ENCODE measurements at places on chromosomes 1 and 21. TPM values are rescaled to one million over a fixed set of nuclear protein-coding genes. Genes with fewer than 3 reads are reported as not detected.
A peak's percentile ranks its signal among the peaks of the same experiment; 100 is the strongest.

The ANKRD34A gene
- 3.1 TPM for total RNA-seq

The RPS6KA1 gene
- 50.9 TPM for total RNA-seq

The LEFTY2 gene
- not detected for total RNA-seq

The IL10RB gene
- 23.2 TPM for total RNA-seq

The SAMD11 gene
- total RNA-seq, result not detected

The KANK4 gene
- 0.20 TPM for total RNA-seq

The CD2 gene
- not detected for total RNA-seq

GRCh38 chr1:178509414-178510007 lies 3.4 kb upstream of the TEX35 start:
- H3K4me1 ChIP-seq, result no peaks in the 10 kb centered on the region
- no peaks in the 10 kb centered on the region for H3K27me3 ChIP-seq
- no peak for DNase-seq
- H3K36me3 ChIP-seq, result no peaks in the 10 kb centered on the region
- no peak overlapping the region for H3K4me3 ChIP-seq

DNA sequence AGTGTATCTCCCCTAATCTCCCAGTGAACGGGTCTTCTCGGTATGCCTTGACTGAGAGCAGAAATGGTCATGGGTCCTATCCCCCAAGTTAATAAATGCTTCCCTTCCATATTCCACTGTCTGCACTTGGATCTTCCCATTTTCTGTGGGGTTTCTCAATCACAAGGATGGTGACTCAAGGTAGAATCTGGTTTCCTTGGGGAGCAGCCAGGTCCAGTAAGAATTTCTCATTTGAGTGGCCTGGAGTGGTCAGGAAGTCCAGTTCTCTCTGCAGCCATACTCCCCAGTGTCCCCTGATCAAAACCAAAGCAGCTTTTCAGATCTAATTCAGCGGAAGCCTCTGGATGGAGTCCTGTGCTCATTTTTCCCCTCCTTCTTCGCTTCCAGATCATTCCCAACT lies 14.8 kb upstream of the SLC27A3 start:
- no peaks in the 10 kb centered on the region for H3K4me1 ChIP-seq
- DNase-seq, result peak; percentile 28
- H3K4me3 ChIP-seq, result no peak overlapping the region
- no peaks in the 10 kb centered on the region for H3K27me3 ChIP-seq

GRCh38 chr1:228030451-228031201 lies 23.8 kb downstream of the WNT3A start:
- DNase-seq, result no peak
- H3K27me3 ChIP-seq, result peaks cover 10% of the 10 kb centered on the region
- H3K36me3 ChIP-seq, result no peaks in the 10 kb centered on the region
- H3K4me3 ChIP-seq, result no peak overlapping the region
- no peak overlapping the region for H3K27ac ChIP-seq

DNA sequence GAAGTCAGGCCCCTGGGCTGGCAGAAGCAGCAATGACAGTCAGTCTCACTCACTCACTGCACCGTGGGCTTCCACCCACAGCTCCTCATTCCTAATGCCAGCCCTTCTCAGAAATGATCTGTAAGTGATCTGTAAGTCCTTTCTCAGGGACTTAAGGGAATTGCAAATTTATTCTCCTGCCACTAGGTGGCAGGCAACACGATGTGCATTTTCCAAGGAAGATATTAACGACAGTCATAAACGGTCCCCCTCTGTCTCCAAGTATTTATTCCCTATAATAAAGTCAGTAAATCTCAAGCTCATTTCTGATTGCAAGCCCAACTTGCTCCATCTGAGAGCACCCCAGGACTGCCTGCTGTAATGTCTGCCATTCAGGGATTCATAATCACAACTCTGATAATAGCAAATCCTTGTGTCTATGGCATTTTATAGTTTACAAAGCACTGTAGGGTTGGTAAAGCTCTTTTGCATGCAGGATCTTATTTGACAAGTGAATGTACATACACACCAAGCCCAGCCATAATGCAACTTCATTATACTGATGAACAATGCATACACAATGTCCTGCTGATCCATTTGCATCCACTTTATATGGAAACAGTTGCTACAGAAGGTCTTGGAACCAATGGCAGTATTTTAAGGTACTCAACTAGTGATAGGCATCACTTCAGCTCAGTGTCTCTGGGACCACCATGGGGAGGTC lies 380.5 kb upstream of the CAMK1G start:
- H3K27ac ChIP-seq, result no peak overlapping the region
- H3K4me3 ChIP-seq, result no peak overlapping the region
- H3K36me3 ChIP-seq, result no peaks in the 10 kb centered on the region

DNA sequence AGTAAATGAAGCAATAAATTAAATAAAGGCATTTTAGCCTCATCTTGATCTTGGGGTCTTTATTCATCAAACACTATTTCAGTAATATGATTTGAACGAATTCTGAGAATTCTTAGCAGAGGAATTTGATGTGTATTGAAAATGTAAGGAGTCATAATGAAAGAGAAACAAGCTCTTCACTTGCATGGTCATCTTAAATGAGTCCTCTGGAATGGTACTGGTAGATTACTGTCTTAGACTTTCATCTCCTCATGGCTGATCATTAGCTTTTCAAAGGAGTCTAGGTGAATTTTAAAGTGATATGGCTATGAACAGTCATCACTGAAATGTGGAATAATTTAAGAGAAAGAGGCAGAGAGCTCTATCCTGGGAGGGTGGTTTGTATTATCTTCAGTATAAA lies 30.0 kb downstream of the PRRC2C start:
- DNase-seq, result no peak
- H3K27me3 ChIP-seq, result no peaks in the 10 kb centered on the region
- no peak overlapping the region for H3K4me3 ChIP-seq
- H3K4me1 ChIP-seq, result peaks cover 11% of the 10 kb centered on the region

GRCh38 chr1:109669246-109669948 lies 1.5 kb downstream of the GSTM2 start:
- DNase-seq, result no peak
- no peak overlapping the region for H3K27ac ChIP-seq
- no peaks in the 10 kb centered on the region for H3K36me3 ChIP-seq

GRCh38 chr1:48069662-48070395 lies 72.6 kb upstream of the TRABD2B start:
- peak; percentile 45 for DNase-seq
- H3K4me3 ChIP-seq, result no peak overlapping the region
- H3K27me3 ChIP-seq, result no peaks in the 10 kb centered on the region

GRCh38 chr1:202229376-202229775 lies 35.8 kb downstream of the LGR6 start:
- no peak overlapping the region for H3K4me3 ChIP-seq
- peaks cover 15% of the 10 kb centered on the region for H3K4me1 ChIP-seq
- DNase-seq, result no peak
- H3K27ac ChIP-seq, result no peak overlapping the region
- H3K36me3 ChIP-seq, result no peaks in the 10 kb centered on the region

- no peaks in the 10 kb centered on the region for H3K27me3 ChIP-seq
- DNase-seq, result no peak
- no peak overlapping the region for H3K27ac ChIP-seq
- peaks cover 68% of the 10 kb centered on the region for H3K4me1 ChIP-seq
These were observed 34.6 kb downstream of the MAPKAPK2 start for GRCh38 chr1:206719169-206719839.

DNA sequence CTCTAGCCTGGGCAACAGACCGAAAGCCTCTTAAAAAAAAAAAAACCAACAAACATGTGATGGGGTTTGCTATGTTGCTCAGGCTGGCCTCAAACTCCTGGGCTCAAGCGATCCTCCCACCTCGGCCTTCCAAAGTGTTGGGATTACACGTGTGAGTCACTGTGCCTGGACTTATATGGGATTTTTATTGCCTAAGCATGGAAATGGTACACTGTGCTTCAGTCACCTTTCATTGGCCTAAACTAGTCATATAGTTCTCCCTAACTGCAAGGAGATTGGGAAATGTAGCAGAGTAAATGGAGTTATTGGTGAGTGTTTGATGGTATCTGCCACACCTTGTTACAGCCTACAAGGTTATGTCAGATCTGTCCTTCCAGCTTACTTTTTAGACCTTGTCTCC lies 17.2 kb upstream of the MEF2D start:
- H3K27me3 ChIP-seq, result no peaks in the 10 kb centered on the region
- peaks cover 14% of the 10 kb centered on the region for H3K4me1 ChIP-seq
- DNase-seq, result peak; percentile 93
- no peak overlapping the region for H3K4me3 ChIP-seq
- H3K27ac ChIP-seq, result peak overlapping the region; percentile 91

DNA sequence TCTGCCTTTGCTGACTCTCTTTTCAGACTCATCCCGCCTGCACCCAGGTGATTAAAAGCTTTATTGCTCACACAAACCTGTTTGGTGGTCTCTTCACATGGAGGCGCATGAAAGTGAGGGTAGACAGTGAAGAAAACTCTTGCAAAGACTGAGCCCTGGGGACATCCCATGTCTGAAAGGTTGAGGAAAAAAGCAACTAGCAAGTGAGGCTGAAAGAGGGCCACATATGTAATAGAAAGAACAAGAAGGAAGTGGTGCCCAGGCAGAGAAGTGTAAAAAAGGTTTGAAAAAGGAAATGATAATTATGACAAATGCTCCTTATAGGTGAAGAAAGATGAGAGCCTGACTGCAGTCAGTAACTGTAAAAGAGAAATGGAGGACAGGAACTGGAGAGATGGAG lies 115.9 kb upstream of the NEK7 start:
- H3K27me3 ChIP-seq, result no peaks in the 10 kb centered on the region
- H3K27ac ChIP-seq, result no peak overlapping the region
- DNase-seq, result no peak
- no peaks in the 10 kb centered on the region for H3K36me3 ChIP-seq
- H3K4me1 ChIP-seq, result no peaks in the 10 kb centered on the region
- no peak overlapping the region for H3K4me3 ChIP-seq

- peak; percentile 34 for DNase-seq
- H3K4me3 ChIP-seq, result no peak overlapping the region
- H3K4me1 ChIP-seq, result peaks cover 16% of the 10 kb centered on the region
- no peaks in the 10 kb centered on the region for H3K36me3 ChIP-seq
- no peak overlapping the region for H3K27ac ChIP-seq
These were observed 28.4 kb upstream of the TMEM125 start for GRCh38 chr1:43241413-43241836.

- H3K4me1 ChIP-seq, result no peaks in the 10 kb centered on the region
- peaks cover 100% of the 10 kb centered on the region for H3K27me3 ChIP-seq
- no peak overlapping the region for H3K27ac ChIP-seq
- DNase-seq, result no peak
- H3K36me3 ChIP-seq, result no peaks in the 10 kb centered on the region
- no peak overlapping the region for H3K4me3 ChIP-seq
These were observed 142.8 kb upstream of the VAMP3 start for GRCh38 chr1:7628273-7628672.

DNA sequence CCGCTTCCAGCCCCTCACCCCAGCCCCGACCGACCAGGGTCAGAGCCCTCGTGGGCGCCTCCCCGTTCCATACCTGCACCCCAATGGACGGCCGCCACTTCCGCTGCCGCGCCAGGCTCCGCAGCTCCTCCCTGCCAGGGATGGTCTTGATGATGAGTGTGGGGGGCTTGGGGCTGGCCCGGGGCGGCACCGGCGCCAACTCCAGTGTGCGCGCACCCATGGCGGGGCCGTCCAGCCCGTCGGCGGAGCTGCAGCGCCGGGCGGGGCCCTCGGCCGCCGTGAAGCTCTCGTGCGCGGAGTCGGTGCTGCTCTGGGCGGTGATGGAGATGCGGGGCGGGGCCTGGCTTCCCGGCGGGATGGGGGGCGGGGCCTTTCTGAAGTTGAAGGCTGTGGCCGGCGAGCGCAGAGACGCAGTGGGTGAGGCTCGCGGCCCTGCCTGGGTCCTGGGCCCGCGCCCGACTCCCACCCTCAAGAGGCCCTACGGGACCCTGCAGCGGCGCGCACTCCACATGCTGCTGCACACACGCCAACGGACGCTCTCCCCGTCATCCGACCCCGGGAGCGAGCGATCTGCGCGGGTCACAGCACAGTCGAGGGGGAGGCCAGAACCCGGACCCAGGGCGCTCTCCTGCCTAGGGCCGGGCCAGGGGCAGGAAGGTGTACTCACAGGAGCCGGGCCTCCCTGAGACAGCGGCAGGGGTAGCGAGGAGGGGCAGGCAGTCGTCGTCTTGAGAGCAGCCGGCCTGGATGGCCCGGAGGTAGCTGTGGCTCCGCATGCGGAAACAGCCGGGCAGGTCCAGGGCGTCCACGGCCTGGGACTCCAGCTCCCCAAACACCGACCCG lies 26.1 kb upstream of the SMIM12 start:
- peaks cover 16% of the 10 kb centered on the region for H3K27me3 ChIP-seq
- no peak overlapping the region for H3K4me3 ChIP-seq
- no peaks in the 10 kb centered on the region for H3K36me3 ChIP-seq

GRCh38 chr1:55257958-55258357 lies 42.8 kb upstream of the USP24 start:
- no peak for DNase-seq
- H3K4me3 ChIP-seq, result no peak overlapping the region
- H3K4me1 ChIP-seq, result peaks cover 15% of the 10 kb centered on the region

DNA sequence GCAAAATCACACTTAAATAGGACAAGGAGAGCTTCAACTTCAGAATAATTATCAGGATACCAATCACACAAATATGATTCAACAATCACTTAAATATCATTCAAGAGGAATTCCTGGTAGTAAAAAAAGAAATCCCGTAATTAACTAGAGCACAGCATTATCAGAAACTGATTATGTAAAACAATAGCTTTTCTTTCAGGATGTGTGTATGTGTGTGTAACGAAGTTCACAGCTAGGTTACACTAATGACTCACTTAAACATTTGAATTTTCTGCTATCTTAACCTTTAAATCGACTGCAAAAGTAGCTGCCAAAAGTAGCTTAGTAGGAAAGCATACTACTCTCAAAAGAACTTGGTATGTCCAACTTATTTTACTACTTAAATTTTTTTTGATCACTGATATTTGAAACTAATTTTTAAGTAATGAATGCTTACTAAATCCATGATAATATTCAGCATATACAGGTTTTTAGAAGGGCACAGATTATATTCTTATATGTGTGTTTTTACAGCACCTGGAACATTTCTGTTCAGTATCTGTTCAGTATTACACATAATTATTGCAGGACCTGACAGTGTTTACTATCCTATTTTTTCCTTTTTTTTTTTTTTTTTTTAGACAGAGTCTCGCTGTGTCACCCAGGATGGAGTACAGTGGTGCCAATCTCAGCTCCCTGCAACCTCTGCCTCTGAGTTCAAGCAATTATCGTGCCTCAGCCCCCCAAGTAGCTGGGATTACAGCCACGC lies 4.2 kb downstream of the RERE start:
- H3K27me3 ChIP-seq, result no peaks in the 10 kb centered on the region
- peaks cover 6% of the 10 kb centered on the region for H3K36me3 ChIP-seq
- H3K27ac ChIP-seq, result peak overlapping the region; percentile 53
- H3K4me3 ChIP-seq, result no peak overlapping the region
- peaks cover 38% of the 10 kb centered on the region for H3K4me1 ChIP-seq

DNA sequence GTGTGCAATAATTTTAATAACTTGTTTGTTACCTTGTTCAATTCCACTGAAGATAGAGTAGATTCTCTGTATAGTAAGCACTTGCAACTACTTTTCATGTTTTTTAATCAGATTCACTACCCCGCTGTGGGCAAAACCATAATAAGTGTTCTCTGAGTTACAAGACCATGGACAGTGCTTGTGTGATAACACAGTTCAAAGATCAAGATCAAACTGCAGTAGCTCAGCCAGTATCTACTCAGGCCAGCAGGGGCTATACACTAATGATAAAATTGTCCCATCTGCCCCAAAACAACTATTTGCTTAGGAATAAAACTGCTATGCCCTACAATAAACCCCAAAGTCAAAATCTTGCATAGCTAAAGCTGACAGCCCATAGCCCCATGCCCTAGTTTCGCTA lies 129.6 kb downstream of the LRRC7 start:
- H3K27me3 ChIP-seq, result peaks cover 10% of the 10 kb centered on the region
- no peaks in the 10 kb centered on the region for H3K4me1 ChIP-seq
- no peaks in the 10 kb centered on the region for H3K36me3 ChIP-seq
- no peak overlapping the region for H3K27ac ChIP-seq

All from MCF 10A (cell line).